SK-MEL-5 (cell line): ENCODE measurements at places on chromosomes 2 and 18.
A peak's percentile ranks its signal among the peaks of the same experiment; 100 is the strongest.

DNA sequence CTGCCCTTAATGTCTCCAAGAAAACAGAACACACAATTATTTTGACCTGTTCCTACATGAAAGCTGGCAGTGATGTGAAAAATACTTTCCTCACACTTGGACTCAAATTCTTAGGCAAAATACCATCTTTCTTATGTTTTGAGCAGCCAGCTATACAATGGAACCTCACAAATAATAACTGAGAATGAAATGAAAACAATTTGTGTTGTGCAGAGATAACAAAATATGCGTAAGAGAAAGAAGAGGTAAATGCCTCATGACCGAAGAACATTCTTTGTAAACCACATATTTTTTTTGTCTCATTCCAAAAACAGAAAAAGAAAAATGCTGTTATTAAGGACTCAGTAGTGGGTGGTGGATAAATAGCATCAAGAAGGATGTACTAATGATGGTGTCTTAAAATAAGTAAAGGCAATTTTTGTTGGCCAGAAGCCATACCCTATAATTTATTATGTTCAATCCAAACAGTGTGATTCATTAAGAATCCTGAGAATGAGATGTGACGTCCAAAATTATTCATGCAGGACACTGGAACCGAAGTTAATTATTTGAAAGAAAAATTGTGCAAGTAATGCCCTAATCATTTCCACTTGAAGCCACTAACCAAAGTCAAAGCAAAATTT is 193.0 kb upstream of the NETO1 start:
- DNase-seq, result no peak

DNA sequence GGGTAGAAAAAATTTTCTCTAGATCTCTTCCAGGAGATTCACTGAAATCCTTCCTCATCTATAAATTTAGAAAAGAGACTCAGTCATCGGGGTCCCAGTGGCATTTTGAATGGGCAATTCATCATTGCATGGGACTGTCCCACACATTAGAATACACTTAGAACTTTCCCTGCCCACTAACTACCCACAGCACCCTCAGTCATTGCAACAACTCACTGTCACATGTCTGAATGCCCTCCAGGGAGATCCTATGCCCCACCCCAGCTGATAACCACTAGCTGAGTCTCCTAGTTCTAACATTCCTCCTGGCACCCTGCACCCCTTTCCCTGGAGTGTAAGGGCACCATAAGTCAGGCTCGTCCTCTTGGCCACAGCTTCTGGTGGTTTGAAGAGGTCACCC is 89.6 kb downstream of the INSIG2 start:
- DNase-seq, result peak; percentile 25

- no peak for DNase-seq
These were observed 60.9 kb upstream of the SIX2 start for GRCh38 chr2:45070113-45070652.

DNA sequence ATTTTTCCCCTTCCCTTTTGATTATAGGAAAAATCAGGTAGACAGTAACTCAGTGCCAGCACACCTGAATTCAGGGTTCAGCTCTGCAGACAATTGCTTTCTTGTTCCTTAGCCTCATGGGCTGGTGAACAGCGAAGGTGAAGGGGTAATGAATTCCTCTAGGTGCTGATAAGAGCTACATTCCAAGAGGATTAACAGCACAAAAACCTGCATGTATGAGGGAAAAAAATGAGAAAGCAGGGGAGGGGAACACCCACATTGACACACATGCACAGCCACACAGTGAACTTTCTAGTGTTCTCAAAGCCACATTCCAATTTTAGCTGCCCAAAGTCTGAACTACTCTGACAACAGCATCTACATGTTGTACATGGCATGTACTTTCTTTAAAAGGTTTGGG is 46.1 kb downstream of the SPATS2L start:
- DNase-seq, result no peak

DNA sequence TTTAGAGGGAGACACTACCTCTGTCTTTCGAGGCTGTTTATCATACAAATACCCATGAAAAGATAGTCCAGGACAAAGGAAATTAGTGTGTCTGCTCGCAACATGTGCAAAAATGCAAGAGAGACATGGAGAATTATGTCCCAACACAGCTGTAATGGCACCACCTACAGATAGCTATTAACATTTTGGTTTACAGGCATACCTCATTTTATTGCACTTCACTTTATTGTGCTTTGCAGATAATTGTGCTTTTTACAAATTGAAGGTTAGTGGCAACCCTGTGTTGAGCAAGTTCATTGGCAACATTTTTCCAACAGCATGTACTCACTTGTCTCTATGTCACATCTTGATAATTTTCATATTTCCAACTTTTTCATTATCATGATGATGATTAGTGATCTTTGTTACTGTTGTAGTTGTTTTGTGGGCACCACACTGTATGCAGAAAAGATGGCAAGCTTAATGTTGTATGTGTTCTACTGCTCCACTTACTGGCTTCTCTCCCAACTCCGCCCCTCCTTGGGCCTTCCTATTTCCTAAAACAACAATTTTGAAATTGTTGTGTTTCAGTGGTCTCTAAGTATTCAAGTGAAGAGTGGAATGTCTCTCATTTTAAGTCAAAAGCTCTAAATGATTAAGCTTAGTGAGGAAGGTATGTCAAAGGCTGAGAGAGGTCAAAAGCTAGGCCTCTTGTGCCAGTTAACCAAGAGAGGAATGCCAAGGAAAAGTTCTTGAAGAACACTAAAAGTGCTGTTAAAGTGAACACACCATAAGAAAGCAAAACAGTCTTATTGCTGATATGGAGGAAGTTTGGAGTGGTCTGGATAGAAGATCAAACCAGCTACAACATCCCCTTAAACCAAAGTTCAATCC is 52.0 kb downstream of the ANKRD12 start:
- no peak for DNase-seq

GRCh38 chr2:190807886-190808285 is 72.7 kb upstream of the GLS start:
- no peak for DNase-seq

DNA sequence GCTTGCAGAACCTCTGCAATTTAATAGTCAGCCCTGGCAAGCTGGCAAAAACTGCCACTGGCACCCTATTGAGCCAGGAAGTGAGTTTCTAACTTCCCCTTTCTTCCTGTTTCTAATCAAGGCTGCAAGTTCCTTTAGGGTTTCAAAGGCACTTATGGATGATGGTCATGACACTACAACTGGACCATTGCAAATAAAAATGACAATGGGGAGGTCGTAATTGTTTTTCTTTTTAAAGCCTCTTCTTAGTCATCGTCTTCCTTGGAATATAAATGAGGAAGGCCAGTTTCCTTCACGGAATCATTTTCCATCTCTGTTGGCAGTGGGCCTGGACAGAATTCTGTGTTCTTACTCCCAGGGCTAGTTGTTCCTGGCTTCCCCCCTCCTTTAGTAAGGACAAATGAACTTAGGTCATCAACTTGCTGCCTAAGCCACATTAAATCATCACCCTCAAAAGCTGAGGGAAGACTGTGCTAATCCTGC is 35.8 kb downstream of the SH3RF3 start:
- DNase-seq, result no peak
